ENCODE measurements at places on chromosomes 6 and 20.

GRCh38 chr6:135983718-135984343 is 132.3 kb downstream of the PDE7B start:
- DNase-seq, result no peak

DNA sequence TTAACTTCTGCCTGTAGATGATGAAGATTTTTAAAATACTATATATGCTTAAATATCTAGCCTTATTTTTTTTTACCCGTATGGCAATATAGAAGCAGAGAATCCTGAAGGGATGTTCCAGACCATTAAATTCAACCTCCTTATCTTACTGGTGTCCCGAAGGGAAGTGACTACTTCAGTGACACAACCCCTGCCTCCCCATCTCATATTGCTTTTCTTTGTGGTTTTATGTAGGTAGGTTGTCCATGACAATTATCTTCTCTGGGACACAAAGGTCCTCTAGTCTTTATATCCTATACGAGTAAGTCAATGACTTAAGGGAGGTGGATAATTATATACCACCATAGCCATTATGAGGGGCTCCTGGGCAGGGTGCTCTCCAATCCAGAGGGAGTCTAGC is 57.4 kb upstream of the EMILIN3 start:
- no peak for DNase-seq

DNA sequence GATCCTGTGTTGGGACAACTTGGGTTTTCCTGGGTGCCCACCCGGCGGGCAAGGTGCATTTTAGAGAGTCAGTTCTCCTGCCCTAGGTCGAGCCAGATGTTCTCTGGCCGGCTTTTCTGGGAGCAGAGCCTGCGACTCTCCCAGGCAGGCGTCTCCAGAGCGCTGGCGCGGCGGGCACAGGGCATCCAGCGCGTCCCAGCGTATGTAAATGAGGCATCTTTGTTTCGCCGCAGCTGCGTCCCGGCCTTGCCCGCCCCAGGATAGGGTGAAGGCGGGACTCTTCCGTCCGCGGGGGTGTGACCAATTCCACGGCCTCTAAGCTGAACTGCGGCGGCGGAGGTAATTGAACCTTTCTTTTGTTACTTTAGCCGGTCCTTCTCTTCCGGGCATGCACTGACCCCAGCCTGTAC is 9.1 kb downstream of the GRIK2 start:
- DNase-seq, result no peak

- no peak for DNase-seq
Measured at GRCh38 chr6:120786256-120786655, 548.0 kb downstream of the TBC1D32 start.

DNA sequence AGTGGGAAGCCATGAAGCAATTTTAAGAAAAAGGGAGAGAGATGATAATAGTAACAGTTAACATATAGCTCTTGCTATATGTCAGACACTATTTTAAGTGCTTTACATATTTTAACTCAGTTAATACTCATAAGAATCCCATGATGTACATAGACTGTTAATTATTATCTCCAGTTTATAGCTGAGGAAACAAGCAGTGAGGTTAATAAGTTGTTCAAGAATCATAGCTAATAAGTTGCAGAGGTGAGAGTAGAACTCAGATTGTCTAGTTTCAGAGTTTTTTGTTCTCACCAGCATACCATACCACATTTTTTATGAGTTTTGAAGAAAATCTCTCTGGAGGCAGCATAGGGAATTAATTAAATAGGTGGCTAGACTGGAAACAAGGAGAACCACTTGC is 144.6 kb upstream of the MMS22L start:
- DNase-seq, result no peak

GRCh38 chr6:161094955-161095354 is 103.4 kb downstream of the MAP3K4 start:
- no peak for DNase-seq

- DNase-seq, result no peak
Measured at GRCh38 chr6:509676-510075, 118.1 kb downstream of the IRF4 start.

DNA sequence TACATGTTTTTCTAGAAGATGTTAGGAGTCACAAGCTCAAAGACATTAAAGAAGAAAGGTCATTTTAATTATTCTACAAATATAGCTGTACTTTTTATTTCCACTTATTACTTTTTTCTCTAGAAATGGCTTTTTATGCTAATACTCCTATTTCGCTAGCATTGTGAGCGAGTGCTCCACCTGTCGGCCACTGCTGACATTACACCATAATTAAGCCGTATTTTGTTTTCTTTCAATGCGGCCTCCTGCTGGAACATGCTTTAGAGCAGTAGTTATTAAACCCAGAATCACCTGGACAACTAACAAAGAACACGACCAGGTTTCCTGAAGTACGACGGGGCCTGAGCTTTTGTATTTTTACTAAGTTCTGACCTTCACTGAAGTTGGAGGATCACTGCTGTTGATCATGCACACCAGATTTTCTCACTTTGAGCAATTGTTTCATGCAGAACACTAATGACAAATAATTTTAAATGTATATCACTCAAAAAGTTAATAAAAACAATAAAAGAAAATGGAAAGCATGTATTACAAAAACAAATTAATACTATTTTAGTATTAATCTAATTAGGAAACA is 74.1 kb upstream of the PAK5 start:
- DNase-seq, result no peak

DNA sequence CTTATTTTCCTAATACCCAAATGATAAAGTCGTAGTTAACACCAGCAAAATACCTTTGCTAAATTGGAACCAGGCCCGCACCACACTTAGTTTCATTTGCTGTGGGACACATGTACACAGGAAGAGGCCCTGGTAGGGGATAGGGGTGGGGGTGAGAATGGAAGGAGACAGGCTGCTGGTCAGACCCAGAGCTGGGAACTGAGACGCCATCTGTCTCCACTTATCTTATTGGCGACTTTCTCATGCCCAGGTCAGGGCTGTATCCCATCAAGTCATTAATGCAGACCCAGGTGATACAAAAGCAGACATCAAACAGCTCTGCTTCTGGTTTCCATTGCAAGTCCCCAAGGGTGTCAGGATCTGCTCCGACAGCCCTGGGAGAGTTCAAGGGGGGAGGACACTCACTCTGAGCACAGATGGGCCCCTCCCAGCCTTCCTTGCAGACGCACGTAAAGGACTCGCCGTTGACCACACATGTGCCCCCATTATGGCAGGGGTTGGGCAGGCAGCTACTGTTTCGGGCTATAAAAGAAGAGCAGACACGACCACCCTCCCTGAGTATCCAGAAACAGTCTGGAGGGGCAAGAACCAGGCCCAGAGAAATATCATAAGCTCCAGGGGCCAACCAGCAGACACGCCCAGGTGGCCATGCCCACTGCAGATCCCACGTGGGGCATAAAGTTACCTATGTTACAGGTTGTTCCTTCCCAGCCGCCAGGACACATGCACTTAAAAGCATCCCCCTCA is 29.2 kb downstream of the JAG1 start:
- no peak for DNase-seq

DNA sequence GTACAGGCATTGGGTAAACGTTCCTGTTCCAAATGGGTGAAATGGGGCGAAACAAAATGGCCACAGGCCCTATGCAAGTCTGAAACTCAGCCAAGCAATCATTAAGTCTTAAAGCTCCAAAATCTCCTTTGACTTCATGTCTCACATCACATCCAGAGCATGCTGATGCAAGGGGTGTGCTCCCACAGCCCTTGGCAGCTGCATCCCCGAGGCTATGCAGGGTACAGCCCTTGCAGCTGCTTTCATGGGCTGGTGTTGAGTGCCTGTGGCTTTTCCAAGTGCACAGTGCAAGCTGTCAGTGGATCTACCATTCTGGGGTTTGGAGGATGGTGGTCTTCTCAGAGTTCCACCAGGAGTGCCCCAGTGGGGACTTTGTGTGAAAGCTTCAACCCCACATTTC is 270.0 kb upstream of the CDYL start:
- DNase-seq, result no peak

GRCh38 chr6:142374965-142375733 is 73.3 kb downstream of the ADGRG6 start:
- peak; percentile 37 for DNase-seq

GRCh38 chr20:21767739-21768223 is 62.3 kb downstream of the PAX1 start:
- DNase-seq, result no peak

- no peak for DNase-seq
Measured at GRCh38 chr6:108822401-108822800, 25.8 kb upstream of the ARMC2 start.

DNA sequence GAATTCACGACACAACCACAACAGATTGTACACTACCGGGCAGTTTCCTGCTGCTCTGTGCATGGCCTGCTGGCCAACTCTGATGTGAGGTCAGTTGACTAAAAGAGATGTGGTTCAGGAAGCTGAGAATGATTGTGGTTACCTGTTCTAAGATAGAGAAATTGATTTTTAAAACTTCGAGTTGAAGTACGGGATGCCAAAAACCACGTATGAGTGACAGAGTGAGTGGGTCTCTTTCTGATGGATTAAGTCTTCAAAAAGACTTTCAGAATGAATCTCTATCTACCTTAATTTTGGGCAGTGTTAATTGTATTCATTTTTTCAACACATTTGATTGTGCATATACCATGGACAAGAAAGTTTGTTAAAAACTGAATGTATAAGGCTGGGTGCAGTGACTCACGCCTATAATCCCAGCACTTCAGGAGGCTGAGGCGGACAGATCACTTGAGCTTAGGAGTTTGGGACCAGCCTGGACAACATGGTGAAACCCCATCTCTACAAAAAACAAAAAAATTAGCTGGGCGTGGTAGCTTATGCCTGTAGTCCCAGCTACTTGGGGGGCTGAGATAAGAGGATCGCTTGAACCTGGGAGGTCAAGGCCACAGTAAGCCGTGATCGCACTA is 121.2 kb downstream of the SGK1 start:
- no peak for DNase-seq

- no peak for DNase-seq
Measured at GRCh38 chr20:1734269-1734858, 76.8 kb upstream of the SIRPG start.

DNA sequence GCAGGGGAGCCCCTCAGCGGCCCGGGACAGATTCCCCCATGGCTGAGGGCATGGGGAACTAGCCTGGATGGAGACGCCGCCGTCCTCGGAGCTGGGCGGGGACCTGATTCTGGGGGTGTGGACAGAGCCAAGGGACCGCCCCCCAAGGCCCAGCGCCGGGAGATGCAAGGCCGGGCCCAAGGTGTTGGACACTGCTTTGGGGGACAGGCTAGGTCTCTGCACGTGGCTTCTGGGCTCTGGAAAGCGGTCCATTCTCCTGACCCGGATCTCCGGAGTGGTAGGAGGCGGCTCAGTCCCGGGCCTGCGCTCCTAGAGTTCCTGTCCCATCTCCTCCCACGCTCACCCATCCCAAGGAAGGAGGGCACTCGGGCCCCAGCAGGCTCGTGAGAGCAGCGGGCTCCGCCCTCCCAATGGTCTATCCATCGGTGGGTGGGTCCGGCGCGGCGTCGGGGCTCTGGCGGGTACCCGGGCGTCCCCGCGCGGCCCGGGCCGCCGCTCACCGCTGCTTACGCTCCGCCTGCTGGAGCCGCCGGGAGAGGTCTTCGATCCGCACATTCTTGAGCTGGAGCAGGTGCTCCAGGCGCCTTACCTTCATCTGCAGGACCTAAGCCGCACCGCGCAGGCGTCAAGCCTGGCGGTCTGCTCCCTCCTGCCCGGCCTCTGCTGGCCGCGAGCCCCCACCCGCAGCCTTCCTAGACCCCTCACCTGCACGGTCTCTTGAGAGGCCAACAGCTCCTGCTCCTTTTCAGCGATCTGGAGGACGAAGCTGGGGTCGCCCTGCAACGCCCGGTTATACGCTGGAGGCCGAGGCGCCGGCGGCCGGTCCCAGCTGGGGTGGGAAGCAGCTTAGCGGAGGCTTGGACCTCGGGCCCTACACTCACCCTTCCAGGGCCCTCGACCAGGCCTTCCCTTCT is 3.3 kb downstream of the SPEF1 start:
- no peak for DNase-seq

DNA sequence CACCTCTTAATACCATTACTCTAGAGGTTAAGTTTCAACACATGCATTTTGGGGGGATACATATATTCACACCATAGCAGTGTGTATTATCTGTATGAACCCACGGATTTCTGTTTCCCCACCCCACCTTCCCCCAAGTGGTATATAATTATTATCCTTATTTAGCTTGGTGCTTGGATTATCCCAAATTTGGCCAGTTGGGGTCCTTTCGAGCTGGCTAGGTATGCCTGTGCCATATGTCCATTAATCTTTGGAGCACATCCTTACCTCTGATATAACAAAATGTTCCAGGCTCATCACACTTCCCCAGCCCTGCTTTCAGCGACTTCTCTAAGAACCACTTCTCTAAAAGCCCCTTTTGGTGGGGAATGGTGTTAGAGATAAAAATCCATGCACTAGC is 118.7 kb upstream of the MLIP start:
- DNase-seq, result no peak

DNA sequence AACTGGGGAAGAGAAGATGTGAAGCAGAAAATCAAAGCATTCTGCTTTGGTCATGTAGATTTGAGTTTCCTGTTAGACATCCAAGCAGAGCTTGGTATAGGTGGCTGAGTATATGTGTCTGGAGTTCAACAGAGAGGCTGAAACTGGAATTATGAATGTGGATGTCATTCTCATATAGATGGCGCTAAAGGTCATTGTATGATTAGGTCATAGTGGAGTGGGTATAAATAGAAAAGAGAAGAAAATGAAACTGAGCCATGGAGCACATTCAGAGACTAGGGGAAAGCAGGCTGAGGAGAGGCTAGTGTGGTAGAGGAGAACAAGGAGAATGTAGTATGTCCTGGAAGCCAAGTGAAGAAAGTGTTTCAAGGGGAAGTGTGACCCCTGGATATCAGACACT is 295.6 kb upstream of the PLN start:
- DNase-seq, result no peak

Data from epithelial cell of prostate (primary cell).